ENCODE measurements at places on chromosomes 2 and 18.

DNA sequence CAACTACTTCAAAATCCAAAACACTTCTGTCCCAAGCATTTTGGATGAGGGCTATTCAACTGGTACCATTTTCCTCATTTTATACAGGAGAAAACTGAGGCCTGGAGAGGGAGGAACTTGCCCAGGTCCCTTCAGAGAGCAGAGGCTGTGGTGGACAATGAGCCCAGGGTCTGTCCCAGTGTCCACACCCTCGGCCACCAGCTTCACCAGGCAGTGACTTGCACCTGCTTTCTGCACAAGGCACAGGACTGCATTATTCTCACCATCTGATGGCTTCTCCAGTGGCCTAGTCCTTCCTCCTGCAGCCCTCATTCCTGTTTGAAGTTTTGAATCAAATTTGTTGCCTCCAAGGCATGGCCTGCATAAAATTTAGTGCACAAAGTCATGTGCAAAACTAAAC lies 53.3 kb downstream of the RNF144A start:
- no peak for DNase-seq

DNA sequence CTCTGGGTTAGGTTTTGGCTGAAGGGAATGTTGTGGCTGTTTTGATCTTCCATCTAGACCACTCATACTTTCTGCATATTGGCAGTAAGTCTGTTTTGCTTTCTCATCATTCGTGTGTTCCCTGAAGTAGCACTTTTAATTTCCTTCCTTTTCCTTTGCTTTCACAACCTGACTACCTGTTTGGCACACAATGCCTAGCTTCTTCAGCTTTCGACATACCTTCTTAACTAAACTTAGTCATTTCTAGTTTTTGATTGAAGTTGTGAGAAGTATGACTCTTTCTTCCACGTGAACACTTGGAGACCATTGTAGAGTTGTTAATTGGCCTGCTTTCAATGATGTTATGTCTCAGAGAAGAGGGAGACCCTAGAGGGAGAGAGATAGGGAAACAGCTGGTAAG lies 123.6 kb upstream of the EPB41L3 start:
- DNase-seq: no peak

- DNase-seq: no peak
These were observed 23.4 kb upstream of the SOX11 start for GRCh38 chr2:5668682-5669250.

- no peak for DNase-seq
These were observed 243.3 kb upstream of the NCKAP5 start for GRCh38 chr2:133811409-133812125.

DNA sequence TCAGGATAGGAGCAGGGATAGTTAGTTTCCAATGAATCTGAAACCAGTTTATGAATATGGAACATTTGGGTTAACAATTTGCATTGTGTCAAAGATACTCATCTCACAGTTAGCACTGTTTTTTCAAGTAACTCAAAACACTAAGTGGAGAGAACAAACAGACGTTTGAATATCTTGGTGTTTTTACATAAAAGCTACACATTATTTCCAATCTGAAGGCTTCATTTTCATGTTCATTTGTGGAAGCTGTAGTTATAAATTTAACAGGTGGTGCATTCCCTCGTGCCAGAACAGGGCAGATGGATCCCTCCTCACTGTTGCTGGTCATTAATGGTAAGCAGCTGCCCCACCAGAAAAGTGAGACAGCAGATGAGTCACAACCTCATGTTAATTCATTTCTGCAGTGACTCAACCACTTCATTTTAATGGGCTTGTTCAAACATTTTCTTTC lies 286.9 kb downstream of the TMX3 start:
- no peak for DNase-seq

DNA sequence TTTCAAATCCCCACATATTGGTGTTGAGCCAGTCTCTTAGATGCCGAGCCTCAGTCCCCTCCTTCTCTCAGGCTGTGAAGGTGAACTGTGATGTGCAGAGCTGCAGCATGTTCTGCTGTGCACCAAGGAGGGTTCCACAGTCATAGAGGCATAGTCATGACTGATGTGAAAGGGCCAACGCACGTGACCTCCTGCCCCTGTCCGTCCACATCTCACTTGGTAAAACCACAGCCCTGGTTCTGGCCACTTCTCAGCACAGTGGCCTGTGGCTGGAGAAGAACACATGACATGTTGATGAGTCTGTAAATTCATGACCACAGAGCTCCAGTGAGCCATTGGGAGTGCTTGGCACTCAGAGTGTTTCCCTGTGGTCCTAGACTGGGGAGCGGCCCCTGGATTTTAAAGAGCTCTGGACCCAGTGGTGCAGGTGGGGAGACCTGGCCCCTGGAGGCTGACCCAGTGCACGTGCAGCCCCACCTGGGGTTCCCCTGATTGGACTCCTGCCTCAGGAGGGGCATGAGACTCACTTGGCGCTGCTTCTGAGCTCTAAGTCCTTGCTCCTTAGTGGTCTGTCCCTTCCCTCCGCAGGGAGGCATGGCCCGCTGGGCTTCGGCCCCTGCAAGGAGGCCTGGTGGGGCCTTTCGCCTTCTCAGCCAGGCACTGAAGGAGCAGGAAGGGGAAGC lies 25.3 kb downstream of the INPP4A start:
- DNase-seq: no peak

DNA sequence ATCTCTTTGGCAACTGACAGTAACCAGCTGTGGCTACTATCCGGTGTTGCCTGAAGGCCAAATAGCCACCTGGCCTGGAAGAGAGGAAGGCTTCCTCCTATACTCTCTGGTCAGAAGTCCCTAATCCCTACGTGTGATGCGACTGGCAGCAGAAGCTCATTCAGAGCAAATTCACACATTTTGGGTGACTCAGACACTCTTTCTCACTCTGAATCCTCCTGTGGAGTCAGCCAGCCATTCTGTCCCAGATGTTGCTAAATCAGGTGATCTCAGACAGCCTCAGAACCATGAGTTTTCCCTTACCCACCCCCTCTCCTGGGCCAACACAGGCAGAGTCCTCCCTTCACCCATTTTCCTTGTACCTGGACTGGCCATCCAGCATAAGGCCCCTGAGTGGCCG lies 34.7 kb downstream of the CFAP53 start:
- DNase-seq: no peak

GRCh38 chr2:180169474-180169873 lies 162.4 kb upstream of the CWC22 start:
- DNase-seq: no peak

DNA sequence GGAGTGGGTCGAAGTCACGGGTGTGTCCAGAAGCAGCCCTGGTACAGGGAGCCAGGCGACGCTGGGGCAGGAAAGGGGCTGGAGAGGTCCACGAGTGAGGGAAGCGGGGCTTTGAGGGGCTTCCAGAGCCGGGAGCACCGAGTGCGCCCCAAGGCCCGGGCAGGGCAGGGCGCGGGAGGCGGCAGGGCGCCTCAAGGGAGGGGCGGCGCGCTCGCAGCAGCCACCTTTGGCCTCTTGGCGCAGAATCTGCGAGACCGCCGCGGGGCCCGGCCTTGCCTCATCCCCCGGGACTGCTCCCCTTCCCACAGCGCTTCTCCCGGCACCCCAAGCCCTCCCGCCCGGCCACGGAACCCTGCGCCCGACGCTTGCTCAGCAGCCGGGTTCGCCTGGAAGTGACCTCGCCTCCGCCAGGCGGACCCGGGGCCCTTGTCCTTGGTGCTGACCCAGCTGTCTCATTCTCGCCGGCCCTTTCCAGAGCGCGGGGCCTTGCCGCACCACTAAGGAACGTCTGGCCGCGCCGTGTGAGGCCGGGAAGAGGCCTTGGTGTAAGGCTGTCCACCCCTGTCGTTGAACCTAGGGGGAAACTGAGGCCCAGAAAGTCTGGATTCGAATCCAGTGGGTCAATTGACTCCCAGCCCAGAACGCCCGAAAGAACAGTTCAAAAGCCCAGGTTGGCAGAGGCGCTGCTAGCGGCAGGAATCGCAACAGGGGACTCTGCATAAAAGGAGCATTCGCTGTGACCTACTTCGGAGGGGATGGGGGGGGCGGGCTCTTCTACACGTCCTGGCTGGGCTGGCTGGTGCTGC lies 584 bp upstream of the DNER start:
- no peak for DNase-seq

GRCh38 chr2:215352602-215353001 lies 40.7 kb downstream of the ATIC start:
- no peak for DNase-seq

- no peak for DNase-seq
These were observed 58.4 kb upstream of the SPAG16 start for GRCh38 chr2:213225866-213226265.

- DNase-seq: no peak
These were observed 11.2 kb upstream of the SLC8A1 start for GRCh38 chr2:40463112-40463511.

DNA sequence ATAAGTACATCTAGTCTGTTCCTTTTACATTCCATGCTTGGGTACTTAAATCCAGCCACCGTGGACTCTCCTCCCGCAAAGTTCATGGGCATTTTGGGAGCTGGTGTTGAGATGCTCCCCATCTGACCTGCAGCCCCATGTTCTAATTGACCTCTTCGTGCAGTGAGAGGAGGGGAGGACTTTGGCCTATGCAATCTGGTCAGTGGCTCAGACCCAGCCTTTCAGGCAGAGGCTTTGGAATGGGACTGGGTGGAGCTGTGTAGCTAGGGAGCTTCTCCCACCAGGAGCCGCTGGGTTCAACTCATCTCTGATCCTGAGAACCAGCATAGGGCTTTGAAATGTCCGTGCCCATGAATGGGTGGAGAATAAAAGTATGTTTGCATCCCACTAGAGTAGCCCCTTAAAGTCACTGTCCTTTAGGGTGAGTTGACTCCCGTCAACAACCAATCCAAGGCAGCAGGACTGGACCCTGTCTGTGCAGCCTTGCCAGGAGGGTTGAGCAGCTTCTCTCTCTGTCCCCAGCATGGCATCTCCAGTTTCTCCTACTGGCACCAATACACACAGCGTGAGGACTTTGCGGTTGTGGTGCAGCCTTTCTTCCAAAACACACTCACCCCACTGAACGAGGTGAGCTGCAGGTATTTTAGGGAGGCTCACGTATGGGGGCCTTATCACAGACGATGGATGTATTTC lies 120.0 kb upstream of the PPP1CB start:
- no peak for DNase-seq

GRCh38 chr2:1650085-1650872 lies 94.0 kb downstream of the PXDN start:
- no peak for DNase-seq

DNA sequence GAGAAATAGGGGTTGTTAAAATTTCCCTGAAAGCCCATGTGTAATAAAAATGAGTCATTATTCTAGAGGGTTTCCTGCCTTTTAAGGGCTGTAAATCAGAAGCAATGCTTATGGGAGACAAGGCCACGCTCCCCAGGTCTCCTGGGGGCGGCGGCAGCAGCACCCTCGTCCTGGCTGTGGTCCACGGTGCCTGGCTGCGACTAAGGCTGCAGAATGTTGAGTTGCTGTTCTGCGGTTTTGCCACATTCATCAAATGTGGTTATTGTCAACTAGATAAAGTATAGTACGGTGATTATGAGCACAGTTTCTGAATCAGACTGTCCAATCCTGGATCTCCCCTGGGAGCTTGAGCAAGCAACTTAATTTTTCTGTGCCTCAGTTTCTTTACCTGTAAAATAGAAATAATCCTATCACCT lies 11.9 kb upstream of the AGFG1 start:
- peak; percentile 65 for DNase-seq

- DNase-seq: no peak
These were observed 28.8 kb downstream of the SETBP1 start for GRCh38 chr18:44709307-44710126.

DNA sequence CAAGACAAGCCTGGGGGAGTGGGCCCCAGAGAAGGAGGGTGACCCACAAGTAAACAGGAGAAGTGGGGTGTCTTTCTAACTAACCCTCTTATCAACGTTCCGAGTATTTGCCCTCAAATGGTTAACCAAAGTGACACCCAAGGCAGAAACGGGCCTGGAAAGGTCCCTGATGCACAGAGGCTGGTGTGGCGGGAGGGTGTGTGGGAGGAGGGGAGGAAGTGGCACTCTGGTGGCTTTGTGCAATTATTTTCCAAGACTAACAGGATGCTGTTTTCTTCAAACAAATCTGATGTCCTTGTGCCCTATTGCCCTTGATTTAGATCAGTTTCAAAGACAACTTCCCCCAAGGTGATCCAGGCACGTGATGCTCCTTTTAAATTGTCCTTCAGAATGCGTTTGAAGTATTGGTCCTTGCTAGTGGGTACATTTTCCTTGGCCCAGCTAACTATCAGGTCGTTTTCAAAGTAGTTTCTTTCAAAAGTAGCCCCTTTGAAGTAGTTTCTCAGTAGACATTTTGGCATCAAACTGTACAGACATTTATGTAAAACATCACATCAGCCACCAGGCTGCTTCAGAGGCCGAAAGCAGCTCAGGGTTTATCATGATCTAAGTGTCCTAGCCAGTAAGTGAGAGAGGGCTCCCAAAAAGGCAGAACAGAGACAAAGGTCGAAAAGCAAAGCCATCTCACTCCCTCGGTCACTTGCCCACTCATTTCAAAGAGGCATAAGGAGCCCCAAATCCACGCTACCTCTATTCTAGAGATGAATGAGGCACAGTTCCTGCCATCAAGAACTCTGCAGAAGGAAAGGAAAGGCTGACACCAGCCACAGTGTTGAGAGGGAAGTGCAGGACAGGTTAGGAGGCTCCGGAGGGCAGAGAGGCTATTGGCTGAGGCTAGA lies 371.1 kb upstream of the ID2 start:
- DNase-seq: peak; percentile 35

DNA sequence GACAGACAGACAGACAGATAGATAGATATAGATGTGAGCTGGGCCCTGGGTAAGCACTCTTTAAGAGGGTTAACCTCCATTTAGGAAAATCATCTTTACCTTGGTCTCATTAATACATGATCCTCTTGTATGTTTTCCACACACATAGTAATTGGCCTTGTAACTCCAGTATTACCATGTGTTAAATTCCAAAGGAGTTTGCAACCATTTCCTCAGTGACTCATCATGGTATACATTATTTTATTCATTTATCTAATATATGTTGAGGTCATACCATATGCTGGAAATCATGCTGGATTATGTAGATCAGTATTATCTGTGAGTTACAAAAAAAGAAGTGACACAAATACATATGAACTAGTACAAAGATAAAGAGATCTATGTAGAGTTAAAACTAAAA lies 504.3 kb downstream of the DCC start:
- no peak for DNase-seq

- no peak for DNase-seq
These were observed 23.4 kb downstream of the CENPA start for GRCh38 chr2:26809211-26809610.

DNA sequence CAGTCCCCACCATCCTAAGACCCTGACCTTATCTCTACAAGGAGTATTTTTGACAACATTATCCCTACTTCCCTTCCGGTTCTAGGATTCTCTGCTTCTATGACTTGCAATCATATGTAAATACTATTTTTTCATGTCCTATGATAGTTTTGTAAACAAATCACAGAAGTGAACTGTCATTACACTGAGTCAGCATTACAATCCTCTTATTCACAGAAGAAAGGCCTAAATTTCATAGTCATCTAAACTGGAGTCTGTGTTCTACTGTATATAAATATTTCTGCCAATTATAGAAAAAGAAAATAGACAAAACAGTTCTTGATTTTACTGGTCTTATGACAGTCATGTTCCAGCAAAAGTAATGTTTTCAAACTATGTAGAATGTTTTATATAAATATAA lies 265.1 kb downstream of the NCKAP5 start:
- DNase-seq: no peak

- DNase-seq: no peak
These were observed 479.3 kb downstream of the IRS1 start for GRCh38 chr2:226320076-226320948.

Measured in stimulated activated CD8-positive, alpha-beta memory T cell treated with anti-CD3 and anti-CD28 coated beads, Interleukin-4, amount 100 ng/mL, for 4 hours (primary cell).